ENCODE measurements at places on chromosomes 1 and 21.

GRCh38 chr1:198166900-198167299 is 10.1 kb downstream of the NEK7 start:
- no peak for DNase-seq

- DNase-seq = no peak
Observed at GRCh38 chr1:107529511-107530149, 388.8 kb downstream of the NTNG1 start.

DNA sequence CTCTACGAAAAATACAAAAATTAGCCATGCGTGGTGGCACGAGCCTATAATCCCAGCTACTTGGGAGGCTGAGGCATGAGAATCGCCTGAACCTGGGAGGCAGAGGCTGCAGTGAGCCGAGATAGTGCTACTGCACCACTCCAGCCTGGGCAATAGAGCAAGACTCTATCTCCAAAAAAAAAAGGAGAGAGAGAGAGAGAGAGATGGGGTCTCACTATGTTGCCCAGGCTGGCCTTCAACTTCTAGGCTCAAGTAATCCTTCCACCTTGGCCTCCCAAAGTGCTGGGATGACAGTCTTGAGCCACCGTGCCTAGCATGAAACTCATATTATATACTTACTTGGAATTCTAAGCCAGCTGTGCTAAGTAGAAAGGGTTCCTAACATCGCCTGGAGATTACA is 29.7 kb downstream of the PSMB2 start:
- DNase-seq = no peak

DNA sequence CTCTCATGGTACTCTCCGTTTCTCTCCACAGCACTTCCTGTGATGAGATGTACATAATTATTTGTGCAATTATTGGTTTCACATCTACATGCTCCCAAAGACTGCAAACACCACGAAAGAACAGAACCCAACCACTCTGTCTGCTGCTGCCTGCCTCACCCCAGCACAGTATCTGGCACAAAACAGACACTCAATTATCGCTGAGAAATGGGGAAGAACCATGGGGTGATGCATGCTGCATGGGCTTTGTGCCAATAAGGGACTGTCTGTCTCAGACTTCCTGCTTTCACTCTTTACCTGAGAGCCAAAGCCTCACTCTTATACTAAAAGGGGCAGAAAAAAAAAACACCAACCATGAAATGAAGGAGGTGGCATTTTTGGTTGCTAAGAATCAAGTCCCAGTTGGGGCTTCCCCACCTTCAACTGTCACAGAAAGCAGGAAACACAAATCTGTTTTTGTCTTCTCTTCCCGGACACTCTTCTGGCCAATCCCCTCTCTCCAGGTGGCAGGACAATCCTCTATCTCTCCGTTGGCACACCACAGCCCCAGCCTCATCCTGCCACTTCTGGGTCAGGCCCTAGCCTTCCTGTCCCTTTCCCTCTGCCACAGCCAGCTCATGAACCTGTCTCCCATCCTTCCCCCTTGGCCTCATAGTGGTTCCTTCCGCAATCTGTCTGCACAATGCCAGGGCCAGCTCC is 82.0 kb downstream of the TGFBR3 start:
- no peak for DNase-seq

DNA sequence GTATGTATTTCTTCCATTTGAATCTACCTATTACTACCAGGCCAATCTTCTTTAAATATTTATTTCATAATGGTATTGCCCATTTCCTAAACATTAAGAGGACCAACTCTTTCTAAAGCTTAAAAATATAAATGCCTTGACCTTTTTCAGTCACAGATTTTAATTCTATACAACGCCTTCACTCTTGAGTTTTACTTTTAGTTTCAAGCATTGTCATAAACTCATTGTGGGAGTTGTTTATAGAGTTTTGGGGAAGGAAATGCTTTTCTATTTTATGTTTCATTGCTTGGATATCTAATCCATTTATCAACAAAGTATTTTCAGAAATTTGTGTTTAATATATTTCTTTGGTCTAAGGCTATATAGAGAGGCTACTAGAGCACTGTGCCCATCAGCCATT is 155.8 kb downstream of the DPYD start:
- no peak for DNase-seq

DNA sequence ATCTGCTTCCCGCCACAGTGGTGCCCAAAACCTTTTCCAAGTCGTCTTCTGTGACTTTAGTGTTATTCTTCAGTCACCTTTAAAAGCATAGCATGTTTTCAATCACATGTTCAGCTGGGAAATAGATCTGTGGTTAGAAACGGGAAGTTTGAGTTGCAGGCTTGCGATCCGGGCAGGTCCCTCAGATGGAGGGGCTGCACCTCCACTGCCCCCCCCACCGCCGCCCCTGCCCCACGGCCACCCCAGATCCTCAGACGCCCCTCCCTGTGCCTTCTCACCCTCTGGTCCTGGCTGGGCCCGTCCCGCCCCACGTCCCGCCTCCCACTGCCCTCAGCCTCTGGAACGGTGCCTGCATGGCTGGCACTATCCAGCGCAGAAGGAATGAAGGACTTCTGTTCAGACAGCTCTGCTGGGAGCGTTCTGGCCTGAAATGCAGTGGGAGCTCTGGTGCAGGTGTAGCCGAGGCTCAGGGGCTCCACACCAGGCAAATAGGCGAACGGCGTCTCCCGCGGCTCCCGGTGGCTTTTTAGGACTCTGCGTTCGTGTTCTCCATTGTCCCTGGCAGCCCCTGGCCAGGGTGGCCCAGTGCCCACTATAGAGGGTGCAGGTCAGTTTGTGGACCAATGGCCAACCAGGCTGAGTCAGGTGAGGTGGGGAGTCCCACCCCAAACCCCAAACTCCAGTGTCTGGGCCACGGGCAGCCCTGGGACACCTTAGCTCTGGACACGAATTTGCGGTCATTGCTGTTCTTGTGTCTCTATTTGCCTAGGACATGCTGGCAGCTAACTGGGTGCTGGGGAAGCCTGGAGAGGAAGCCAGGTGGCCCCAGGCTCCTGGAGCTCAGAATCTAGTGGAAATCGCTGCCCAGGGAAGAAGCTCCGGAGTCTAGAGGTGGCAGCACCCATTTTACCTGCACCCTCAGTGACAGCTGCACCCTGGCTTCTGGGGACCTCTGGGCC is 67.1 kb downstream of the FAAP20 start:
- DNase-seq = peak; percentile 68

- DNase-seq = no peak
Observed at GRCh38 chr1:28927648-28928313, 13.4 kb downstream of the EPB41 start.

DNA sequence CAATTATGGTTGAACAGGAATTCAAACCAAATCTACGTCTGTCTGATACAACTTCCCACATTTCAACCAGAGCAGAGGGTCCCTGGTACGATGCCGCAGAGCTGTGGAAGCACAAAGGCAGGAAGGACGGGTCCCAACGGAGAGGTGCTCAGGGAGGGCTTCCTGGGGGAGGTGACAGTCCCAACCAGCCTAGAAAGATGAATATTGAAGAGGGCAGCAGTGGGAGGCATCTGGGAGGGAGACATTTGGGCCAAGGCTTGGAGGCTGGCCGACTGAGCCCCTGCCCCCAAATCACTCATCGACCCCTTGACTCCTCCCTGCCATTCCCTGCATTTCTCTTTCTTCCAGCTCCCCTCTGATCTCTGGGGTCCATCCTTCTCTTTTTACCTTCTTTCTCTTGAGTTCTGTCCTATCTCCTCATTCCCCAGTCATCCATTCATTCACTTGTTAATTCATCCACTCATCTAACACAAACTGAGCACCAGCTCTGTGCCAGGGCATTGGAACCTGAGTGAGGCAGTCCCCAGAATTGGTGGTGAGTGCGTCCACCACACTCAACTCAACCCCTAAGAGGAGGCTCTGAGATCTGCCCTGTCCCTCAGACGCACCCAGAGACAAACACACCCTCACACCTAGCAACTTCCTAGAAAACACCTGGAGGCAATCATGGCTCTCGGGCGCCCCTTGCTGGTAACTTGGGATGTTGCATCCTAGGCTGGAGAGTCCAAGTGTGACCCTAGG is 13.2 kb upstream of the CELA3B start:
- DNase-seq = no peak

Data from RWPE2 (cell line).